ENCODE measurements at places on chromosomes 1 and 21. TPM values are rescaled to one million over a fixed set of nuclear protein-coding genes. Genes with fewer than 3 reads are reported as not detected.

Gene RHOU
- total RNA-seq, result 0.30 TPM

Gene RGS13
- not detected for total RNA-seq

Gene KLHDC9
- not detected for total RNA-seq

Gene THEMIS2
- total RNA-seq, result 6.0 TPM

Gene LAX1
- not detected for total RNA-seq

Gene SH3BGR
- total RNA-seq, result 13.8 TPM

Gene CRB1
- not detected for total RNA-seq

Gene ZNF648
- total RNA-seq, result 0.38 TPM

Gene SLFNL1
- not detected for total RNA-seq

Gene SPATC1L
- 9.7 TPM for total RNA-seq

Gene MAP1LC3C
- 0.24 TPM for total RNA-seq

Gene GPA33
- total RNA-seq, result not detected

Gene RAB3B
- 0.98 TPM for total RNA-seq

Gene ILDR2
- total RNA-seq, result 0.64 TPM

Gene IL19
- not detected for total RNA-seq

Gene MTFR1L
- total RNA-seq, result 43.2 TPM

Gene OR2T29
- total RNA-seq, result not detected

Gene RAB42
- 0.27 TPM for total RNA-seq

Gene ANGPTL3
- not detected for total RNA-seq

Gene CFHR5
- total RNA-seq, result not detected

Gene CYP4A11
- not detected for total RNA-seq

Gene RGS7
- total RNA-seq, result 4.0 TPM

Gene PRKAA2
- 2.0 TPM for total RNA-seq

Gene KRTAP7-1
- not detected for total RNA-seq
